Naive thymus-derived CD4-positive, alpha-beta T cell (primary cell): ENCODE measurements at places on chromosomes 1 and 21. TPM values are rescaled to one million over a fixed set of nuclear protein-coding genes. Genes with fewer than 3 reads are reported as not detected.

DNA sequence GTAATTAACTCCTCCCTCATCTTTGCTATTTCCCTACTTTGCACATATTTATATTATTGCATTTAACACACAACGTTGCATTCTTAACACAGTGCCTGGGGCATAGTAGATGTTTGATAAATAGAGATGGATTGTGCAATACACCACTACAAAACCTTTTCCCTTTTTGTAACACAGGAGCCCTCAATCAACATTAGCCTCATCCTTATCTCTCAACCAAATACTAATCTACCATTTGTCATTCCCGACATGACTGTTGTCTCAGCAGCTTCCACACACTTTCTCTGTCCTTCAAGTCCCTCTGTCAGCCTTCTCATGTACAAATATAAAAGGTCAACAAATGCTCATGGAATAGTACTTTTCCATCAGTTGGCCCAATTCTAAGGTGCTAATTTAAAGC lies 78.9 kb upstream of the KCNK2 start:
- DNase-seq = no peak

FASLG gene
- 5.1 and 5.6 TPM in 2 replicates for total RNA-seq

ARHGEF16 gene
- not detected for total RNA-seq

DNA sequence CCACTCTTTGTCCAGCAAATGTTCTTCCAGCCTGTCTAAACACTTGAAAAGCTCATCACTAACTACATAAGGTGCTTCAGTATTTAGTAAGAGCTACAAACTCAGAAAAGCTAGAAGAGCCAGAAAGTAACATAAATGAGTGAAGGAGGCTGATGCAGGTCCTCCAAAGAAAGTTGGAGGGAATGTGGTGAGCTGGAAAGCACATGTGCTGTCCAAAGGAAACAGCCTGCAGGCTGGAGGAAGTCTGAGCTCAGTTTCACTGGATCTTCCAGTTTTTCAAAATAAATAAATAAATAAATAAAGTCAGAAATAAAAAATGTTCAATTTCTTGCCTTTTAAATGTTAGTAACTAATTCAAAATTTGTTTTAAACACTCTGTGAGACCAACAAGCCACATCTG lies 25.5 kb downstream of the ZC3H11B start:
- no peak for DNase-seq

DNA sequence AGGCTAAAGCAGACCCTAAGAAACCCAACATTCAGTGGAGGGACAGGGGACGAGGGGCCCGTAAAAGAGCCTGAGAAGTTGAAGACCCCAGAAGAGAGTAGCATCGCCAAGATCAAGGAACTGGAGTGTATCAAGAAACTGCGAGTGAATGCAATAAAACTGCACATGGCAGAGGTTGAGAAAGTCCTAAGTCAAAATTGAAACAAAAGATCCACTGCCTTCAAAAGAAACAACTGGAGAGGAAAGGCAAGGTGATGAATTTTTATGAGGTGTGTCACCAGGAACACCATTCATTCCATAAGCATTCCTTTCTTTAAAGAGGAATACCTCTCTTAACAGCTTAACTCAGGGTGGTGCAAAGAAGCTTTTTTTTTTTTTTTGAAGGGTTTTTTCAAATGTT lies 38.3 kb upstream of the ADORA3 start:
- no peak for DNase-seq

DNA sequence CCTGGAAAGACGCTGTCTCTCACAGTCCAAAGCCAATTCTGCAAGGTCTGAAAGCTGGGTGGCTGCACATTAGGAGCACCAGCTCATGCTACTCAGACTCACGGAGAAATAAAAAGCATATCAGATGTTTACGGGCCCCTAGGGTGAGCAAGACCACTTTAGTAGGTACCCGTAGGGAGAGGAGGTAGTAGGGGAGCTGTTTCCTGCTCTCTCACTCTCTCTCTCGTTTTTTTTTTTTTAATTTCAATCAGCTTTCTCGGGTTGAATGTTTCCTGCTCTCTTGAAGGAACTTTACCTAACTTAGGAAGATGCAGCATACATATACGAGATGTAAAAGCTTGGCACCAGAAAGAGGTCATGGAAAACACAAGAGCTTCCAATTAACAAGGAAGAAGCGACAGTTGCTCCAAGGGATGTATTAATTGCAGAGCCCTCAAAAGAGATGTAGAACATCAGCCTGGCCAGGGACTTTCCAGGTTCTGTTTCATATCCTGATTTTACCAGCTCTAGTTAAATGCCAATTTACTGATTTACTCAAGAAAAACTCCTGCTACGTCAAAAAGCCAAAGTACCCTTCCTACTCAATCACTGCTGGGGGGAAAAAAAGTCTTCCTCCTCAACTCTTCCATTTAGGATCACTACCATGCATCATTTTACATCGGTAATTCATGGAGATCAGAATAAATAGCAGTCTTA lies 3.1 kb downstream of the LORICRIN start:
- no peak for DNase-seq

- no peak for DNase-seq
Observed at GRCh38 chr21:41865002-41865777, 14.0 kb downstream of the PRDM15 start.

DNA sequence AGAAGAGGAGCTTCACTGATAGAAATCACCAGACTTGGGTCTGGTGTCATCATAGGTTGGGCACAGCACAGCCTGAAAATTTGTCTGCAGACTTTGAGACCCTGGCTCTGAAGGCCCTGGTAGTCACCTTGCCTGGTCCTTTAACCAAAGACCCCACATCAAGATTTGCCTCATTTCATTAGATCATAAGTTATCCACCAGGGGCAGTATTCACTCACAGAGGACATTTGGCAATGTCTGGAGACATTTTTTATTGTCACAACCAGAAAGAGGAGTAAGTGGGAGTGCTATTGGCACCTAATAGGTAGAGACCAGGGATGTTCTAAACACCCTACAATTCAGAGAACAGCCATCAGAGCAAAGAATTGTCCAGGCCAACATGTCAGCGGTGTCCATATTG lies 22.1 kb upstream of the PAX7 start:
- no peak for DNase-seq

KIF26B gene
- 0.21 TPM for total RNA-seq

FCN3 gene
- not detected for total RNA-seq

GRHL3 gene
- total RNA-seq = not detected

- DNase-seq = no peak
Observed at GRCh38 chr1:63713627-63714481, 60.0 kb upstream of the ROR1 start.

- no peak for DNase-seq
Observed at GRCh38 chr1:218815076-218815475, 358.6 kb upstream of the LYPLAL1 start.

GRCh38 chr1:168733241-168733640 lies 4.2 kb upstream of the DPT start:
- DNase-seq = no peak

MEF2D gene
- total RNA-seq = 190 TPM

DNA sequence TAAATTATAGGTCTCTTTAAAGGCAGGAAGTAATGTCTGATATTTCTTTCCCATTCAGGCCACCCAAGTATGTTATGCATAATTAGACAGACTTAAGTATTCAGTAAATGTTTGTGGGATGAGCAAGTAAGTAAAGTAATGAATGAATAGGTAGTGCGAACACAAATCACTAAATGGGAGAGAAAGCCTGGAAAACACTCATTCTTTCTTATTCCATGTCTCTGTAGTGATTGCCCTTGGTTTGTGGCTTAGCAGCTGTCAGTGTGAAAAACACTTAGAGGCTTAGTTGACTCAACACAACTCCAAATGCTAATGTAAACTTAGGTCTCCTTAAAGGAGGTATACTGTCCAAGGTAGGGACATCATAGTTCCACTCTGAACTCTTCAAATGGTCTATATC lies 182.5 kb downstream of the ZC3H11B start:
- no peak for DNase-seq

OR2T35 gene
- total RNA-seq = not detected in 2 replicates

DNA sequence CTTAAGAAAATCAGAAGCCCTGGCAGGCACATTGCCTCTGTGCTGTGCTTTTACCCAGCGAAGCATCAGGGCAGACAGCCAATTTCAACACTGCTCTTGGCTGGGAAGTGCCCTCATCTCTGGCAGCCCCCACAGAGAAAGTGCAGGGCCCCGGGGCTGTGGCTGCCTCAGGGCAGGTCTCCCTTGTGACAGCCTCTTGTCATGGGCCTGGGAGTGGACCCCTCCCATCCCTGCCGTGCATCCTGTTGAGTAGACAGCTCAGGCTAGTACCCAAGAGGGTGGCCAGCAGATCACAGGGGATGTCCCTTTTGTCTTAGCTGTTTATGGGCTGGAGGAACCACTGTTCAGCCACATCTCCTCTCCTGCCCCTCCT lies 23.3 kb downstream of the TTC34 start:
- no peak for DNase-seq
